ENCODE measurements at places on chromosomes 12 and 14. TPM values are rescaled to one million over a fixed set of nuclear protein-coding genes. Genes with fewer than 3 reads are reported as not detected.

The CCDC196 gene
- polyA plus RNA-seq: not detected

The KLHL42 gene
- polyA plus RNA-seq: 50.5 TPM

The SALL2 gene
- polyA plus RNA-seq: 18.6 TPM

The SELPLG gene
- polyA plus RNA-seq: 0.62 TPM

The C12orf42 gene
- polyA plus RNA-seq: 0.66 TPM

The MAP1LC3B2 gene
- 1.8 TPM for polyA plus RNA-seq

The ARHGEF40 gene
- 28.9 TPM for polyA plus RNA-seq

The SPTLC2 gene
- 15.1 TPM for polyA plus RNA-seq

The PIWIL1 gene
- not detected for polyA plus RNA-seq

The RNASE1 gene
- not detected for polyA plus RNA-seq

The PDE3A gene
- 0.94 TPM for polyA plus RNA-seq

The TMPO gene
- polyA plus RNA-seq: 133 TPM

The FAM181A gene
- polyA plus RNA-seq: not detected

The KRT76 gene
- not detected for polyA plus RNA-seq

The VEZT gene
- 219 TPM for polyA plus RNA-seq

The SERPINA12 gene
- polyA plus RNA-seq: not detected

The SLCO1B1 gene
- not detected for polyA plus RNA-seq

The RSRC2 gene
- 174 TPM for polyA plus RNA-seq

The TAS2R8 gene
- 0.59 TPM for polyA plus RNA-seq

The AICDA gene
- not detected for polyA plus RNA-seq

The SYT1 gene
- polyA plus RNA-seq: 103 TPM

The FGF6 gene
- not detected for polyA plus RNA-seq

The KRT83 gene
- polyA plus RNA-seq: not detected

The SIX1 gene
- polyA plus RNA-seq: not detected

The KRT78 gene
- polyA plus RNA-seq: not detected

The MYF6 gene
- polyA plus RNA-seq: not detected

The HHIPL1 gene
- polyA plus RNA-seq: 0.47 TPM

The RD3L gene
- 0.69 TPM for polyA plus RNA-seq

The CACNA1C gene
- polyA plus RNA-seq: 10.0 TPM

The RTL1 gene
- polyA plus RNA-seq: not detected

The TBC1D30 gene
- polyA plus RNA-seq: 16.5 TPM

The CLEC4C gene
- polyA plus RNA-seq: not detected

The APAF1 gene
- polyA plus RNA-seq: 34.8 TPM

The KRT6C gene
- not detected for polyA plus RNA-seq

The USP44 gene
- polyA plus RNA-seq: 3.2 TPM

The KRT5 gene
- polyA plus RNA-seq: not detected

The VCPKMT gene
- polyA plus RNA-seq: 30.5 TPM

The PLCZ1 gene
- polyA plus RNA-seq: not detected

The DDX47 gene
- polyA plus RNA-seq: 97.6 TPM

The C12orf54 gene
- not detected for polyA plus RNA-seq

The SAMD15 gene
- 2.8 TPM for polyA plus RNA-seq

The UBE3B gene
- 21.7 TPM for polyA plus RNA-seq

All from neural cell (in vitro differentiated cells).